KBM-7 (cell line): ENCODE measurements at places on chromosomes 5 and 9.

- DNase-seq: no peak
Observed at GRCh38 chr5:156182174-156182967, 144.6 kb upstream of the SGCD start.

DNA sequence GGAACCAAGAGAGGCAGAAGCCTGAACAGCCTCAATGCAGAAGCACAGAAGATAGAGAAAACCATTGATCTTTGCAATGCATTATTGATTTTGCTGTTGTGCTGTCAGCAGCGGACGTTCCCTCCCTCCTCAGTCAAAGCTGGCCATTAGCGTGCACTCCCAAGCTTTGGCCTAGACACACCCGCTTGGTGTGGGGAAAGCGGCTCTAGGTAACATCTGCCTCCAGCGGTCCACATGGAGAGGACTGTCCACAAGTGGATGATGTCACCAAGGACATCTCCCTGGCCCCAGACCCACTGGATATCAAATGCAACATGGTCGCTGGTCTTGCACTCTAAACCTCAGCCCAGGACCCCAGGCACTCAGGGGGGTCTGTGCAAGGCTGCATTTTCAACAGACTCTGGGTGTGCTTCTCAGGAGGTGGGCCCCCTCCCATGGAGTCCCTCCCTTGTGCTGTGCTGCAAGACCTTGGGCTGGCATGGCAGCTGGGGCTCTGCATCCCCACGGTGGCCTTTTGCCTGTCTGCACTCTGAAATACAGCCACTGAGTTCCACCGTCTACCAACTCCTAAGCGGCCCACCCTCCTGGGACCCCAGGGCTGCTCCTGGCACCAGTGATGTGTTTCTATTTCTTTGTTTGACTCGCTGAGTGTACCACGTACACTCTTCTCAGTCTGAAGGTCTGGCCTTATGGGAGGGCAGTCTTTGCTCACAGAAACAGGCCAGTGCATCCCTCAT lies 1.9 kb downstream of the SEMA4D start:
- DNase-seq: no peak

- DNase-seq: no peak
Observed at GRCh38 chr5:28110781-28111180, 1072.4 kb upstream of the CDH9 start.

GRCh38 chr9:105833271-105833975 lies 139.1 kb downstream of the TMEM38B start:
- no peak for DNase-seq

- DNase-seq: no peak
Observed at GRCh38 chr5:144531188-144531587, 360.5 kb downstream of the KCTD16 start.

DNA sequence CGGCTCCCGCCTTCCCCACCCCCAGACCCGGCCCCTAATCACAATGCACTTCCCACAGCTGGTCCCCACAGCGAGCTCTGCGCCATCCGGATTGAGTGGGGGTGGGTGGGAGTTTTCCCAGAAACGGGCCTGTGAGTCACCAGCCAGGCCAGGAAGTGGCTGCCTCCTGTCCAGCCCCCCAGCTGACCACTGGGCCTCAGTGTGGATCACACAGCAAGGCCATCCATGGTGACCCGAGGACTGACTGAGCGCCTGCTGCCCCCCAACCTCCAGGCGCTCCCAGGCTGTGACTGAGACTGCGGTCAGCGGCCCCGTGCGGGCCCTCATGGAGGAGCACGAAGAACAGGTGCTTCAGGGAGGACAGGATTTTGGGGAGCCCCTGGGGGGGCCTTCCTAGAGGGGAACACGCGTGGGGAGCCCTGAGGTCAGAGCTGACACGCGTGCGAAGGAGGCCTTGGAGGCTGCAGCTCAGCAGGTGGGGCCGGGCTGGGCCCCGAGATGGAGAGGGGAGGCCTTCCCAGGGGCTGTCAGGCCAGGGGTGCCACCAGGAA lies 48.3 kb upstream of the EGFL7 start:
- DNase-seq: no peak

DNA sequence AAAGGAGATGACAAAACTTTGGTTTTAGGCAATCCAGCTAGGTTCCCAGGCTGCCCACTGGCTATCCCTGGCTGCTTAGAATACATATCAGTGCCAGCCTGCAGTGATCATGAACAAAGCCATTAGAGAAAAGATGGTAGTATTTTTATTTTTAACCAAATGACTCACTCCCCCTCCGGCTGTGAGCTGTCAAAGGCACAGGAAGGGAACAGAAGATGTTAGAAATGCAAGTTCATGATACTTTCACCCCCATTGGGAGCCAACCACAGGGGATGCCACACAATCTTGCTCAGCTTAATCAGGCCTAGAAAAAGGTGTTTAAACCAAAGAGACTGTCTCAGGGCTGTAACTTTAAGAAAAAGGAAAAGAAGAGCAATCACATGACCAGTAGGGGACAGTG lies 70.3 kb upstream of the ASTN2 start:
- no peak for DNase-seq

- peak; percentile 70 for DNase-seq
Observed at GRCh38 chr9:89497978-89498851, at the start of gene SEMA4D. Gene SEMA4D (minus strand): TSS chr9:89498113. CDS start chr9:89405456, 92,657 bp downstream.

- DNase-seq: no peak
Observed at GRCh38 chr9:69718218-69718617, 41.6 kb downstream of the PTAR1 start.

DNA sequence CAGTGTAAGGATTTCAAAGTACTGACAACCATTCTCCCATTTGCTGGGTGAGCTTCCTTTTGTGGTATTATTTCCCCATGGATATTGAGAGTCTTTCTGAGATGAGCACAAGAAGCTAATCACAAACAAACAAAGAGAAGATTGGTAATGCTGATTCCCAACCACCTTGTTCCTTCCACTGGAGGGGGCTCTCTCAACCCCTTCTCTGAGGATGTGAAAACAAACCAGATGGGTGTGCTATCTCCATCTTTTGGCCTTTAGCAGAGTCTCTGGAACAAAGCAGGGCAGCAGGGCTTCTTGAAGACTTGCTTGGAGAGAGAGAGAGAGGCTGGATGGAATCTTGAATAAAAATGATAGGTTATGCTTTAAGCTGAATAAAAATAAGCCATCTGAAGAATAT lies 576.7 kb upstream of the ZNF462 start:
- peak; percentile 3 for DNase-seq

DNA sequence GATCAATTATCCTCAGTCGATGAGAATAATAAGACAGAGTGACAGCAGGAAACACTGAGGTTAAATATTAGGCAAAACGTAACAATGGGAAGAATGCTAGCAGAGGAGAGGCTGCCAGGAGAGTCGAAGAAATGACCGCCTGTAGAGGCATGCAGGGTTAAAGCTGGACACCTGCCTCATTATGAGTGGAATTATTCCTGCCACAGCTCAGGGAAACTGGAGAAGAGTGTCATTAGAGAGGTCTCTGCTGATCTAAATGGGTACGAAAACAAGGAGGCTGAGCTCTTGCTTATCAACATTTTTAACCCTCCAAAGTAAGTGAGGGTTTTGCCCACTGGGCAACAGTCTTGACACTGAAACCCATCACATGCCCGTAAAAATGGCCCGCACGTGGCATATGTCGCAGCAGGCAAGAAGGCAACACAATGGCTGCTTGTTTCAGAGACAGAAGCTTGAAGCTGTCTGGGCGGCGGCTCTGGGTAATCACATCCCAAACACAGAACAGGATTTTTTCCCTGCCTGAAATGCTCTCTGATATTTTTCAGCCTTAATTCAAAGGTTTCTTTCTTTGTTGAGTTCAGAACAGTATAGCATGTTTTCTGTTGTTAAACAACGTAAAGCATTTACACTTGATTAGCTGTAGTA lies 118.7 kb downstream of the MED27 start:
- no peak for DNase-seq

DNA sequence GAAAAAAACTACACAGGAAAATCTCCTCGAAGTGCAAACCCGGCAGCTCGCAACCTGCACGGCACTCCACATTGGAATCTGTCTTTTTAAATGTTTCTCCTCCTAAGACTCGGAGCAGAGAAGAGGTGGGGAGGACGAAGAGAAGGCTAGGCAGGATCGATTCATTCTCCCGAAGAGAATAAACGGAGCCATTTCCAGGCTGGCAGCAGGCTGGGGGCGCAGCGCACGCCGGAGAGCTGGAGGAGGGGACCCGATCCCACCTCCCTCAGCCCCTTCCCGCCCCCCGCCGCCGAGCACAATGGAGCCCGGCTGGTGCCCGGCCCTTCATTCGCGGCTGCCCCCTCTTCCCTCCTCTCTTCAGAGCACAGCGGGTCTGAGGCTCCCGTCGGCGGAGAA lies 628 bp downstream of the HOMER1 start:
- no peak for DNase-seq

DNA sequence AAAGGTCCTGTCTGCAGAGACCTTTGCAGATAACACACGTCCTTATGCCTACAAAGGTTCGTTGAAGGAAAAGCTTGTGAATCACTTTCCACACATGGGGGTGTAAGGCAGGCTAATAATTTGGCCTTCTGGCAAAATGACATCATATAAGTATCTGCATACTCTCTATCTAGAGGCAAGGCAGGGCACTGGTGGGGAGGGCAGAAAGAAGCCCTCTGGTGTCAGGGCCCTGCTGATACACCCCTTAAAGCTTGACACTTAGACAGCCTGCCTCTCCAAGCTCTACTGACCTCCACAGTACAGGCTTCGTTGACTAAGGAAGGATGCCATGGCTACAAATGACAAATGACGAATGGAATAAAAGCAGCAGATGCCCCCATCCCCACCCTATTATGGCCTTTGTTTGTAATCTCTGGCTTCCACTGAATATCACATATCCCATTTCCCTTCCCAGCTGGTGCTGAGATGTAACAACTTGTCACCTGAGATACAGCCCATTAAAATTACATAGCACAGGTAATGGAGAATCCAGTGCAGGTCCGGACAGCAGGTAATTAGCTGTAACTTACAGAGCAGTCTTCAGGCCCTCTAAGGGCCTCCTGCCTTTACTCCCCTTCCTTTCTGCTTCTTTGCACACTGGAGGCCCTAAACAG lies 76.9 kb upstream of the IFNK start:
- DNase-seq: no peak

GRCh38 chr5:88813244-88813643 lies 69.7 kb downstream of the MEF2C start:
- DNase-seq: peak; percentile 66

DNA sequence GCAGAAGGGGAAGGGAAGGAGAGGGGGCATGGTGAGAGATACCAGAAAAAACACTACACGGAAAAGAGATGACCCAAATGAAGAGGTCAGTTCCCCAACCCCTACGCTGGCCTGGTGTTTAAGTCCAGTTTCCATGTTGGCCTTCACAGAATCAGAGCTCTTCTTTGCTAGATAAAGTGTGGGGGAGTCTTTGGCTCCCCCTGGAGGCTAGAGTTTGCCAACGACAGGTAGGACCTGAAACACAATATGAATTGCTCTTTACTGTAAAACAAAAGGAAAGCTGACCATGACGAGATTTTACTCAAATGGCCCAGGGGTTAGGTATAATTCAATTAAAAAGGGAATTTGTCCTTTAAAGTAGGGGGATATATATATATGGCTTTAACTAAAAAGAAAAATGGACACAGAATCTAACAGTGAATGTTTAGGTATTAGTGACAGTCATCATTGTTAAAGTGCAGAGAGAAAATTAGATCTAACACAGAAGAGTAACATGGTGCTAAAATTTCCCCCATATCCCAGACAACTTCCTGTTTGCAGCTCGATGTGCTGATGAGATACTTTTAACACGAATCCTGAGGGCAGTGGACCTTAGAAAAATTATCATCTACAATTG lies 92.0 kb downstream of the SV2C start:
- DNase-seq: peak; percentile 76

DNA sequence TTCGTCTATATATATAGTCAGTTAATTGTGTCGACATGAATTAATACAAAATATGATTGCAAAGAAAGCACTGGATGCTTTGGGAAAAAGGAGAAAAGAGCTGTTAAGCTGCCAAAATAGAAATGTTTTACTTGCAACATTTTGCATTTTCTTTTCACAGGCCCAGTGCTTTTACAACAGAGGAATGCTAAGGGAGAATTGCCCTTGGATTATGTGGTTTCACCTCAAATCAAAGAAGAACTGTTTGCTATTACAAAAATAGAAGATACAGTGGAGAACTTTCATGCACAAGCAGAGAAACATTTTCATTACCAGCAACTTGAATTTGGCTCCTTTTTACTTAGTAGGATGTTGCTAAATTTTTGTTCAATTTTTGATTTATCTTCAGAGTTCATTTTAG lies 76.2 kb downstream of the SLF1 start:
- no peak for DNase-seq

DNA sequence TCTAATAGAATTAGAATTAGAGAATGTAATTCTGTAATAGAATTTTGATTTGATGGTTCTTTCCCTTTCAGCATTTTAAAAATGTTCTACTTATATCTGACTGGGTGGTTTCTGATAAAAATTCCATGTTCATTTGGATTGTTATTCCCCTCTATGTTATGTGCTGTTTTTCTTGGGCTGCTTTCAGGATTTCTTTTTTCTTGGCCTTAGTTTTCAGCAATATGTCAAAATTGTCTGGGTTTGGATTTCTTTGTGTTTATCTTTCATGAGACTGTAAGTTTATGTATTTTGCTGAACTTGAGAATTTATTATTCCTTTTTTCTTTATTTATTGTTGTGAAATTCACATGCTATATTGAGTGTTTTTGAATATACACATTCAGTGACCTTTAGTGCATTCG lies 189.1 kb downstream of the RANBP17 start:
- no peak for DNase-seq

- DNase-seq: no peak
Observed at GRCh38 chr5:58961631-58962280, 378.9 kb downstream of the RAB3C start.

DNA sequence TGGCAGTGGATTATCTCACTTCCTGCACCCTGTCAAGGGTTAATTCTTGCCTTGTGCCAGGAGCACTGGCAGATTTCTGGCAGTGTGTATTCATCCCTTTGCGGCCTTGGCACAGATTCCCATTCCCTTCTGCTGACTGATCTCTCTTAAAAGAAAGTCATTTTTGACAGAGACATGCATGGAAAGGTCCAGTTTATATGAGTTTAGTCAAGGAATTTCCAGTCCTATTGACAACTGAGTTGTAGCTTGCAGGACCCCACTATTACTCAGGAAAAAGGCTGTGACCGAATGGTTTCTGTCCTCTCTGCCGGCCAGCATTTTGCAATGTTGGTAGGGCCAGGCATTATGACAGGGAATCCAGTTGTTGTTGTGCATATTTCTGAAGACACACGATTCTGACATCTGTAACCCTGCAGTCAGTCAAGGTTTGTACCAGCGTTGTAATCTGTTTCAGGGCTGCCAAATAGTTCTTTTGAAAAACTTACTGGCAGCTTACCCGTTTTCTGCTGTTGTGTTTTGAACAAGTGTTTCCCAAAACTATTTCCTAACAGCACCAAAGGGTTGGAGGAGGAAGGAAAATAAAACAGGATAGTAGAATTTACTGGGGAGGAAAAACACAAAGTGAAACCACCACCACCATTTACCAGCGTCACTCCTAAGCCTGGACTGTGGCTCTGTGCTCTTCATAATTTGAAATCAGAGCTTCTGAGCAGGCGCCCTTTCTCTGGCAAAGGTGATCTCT lies 243.4 kb upstream of the KLF4 start:
- no peak for DNase-seq
